ENCODE measurements at places on chromosomes 4 and X. TPM values are rescaled to one million over a fixed set of nuclear protein-coding genes. Genes with fewer than 3 reads are reported as not detected.

DNA sequence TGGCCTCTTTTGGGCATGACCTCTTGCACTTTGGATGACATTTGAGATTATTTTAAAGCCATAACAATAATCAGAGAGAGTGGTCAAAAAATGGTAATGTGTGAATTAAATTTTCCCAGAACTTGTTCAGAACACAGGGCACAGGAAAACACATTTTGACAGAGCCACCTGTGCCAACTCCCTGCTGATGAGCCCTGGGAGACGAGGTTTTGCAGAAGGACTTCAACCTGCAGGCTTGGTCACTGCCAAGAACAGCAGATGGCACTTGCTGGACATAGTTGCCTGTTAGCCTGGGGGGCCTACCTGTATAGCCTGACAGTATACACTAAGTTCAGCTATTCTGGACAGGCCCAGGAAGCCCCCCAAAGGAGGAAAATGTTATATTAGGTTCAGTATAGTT is 277.8 kb upstream of the EMCN start:
- no peak for DNase-seq

DNA sequence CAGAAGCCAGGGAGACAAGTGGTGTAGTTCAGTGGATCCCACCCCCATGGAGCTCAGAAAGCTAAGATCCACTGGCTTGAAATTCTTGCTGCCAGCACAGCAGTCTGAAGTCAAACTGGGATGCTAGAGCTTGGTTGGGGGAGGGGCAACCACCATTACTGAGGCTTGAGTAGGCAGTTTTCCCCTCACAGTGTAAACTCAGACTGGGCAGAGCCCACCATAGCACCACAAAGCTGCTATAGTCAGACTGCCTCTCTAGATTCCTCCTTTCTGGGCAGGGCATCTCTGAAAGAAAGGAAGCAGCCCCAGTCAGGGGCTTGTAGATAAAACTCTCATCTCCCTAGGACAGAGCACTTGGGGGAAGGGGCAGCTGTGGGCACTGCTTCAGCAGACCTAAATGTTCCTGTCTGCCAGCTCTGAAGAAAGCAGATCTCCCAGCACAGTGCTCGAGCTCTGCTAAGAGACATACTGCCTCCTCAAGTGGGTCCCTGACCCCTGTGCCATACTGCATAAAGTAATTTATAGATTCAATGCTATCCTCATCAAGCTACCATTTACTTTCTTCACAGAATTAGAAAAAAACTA is 163.2 kb downstream of the HHIP start:
- DNase-seq, result no peak

GRCh38 chr4:1242506-1243450 is 6.2 kb downstream of the CTBP1 start:
- no peak for DNase-seq

GRCh38 chrX:147570483-147570882 is 341.2 kb upstream of the FMR1 start:
- DNase-seq, result no peak

- no peak for DNase-seq
These were observed 123.0 kb upstream of the PUDP start for GRCh38 chrX:7270933-7271332.

GRCh38 chrX:126770179-126770578 is 49.4 kb upstream of the PRR32 start:
- DNase-seq, result peak; percentile 12

- no peak for DNase-seq
These were observed 481.3 kb upstream of the ADGRL3 start for GRCh38 chr4:60718874-60719273.

GRCh38 chr4:138702190-138702824 is 313.3 kb upstream of the NOCT start:
- no peak for DNase-seq

DNA sequence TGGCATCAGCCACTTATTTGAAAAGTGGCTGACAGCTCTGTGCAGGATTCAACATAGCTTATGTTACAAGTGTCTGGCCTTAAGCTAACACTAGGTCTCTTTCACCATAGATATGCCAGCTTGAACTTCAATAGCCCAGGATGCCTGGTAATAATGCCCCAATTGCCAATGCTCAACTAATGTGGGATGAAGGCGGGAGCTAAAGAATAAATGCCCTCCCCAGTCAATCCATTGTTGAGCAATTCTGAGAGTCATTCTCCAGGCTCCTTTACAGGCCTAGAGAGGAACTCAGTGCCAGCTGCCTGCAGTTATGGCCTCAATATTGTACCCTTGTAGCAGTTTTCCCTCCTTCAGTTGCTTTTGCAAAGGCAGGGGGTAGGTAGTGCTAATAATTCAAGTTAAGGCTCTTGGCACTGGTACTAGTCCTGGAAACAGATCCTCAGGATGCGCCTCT is 460.2 kb downstream of the GABRG1 start:
- no peak for DNase-seq

DNA sequence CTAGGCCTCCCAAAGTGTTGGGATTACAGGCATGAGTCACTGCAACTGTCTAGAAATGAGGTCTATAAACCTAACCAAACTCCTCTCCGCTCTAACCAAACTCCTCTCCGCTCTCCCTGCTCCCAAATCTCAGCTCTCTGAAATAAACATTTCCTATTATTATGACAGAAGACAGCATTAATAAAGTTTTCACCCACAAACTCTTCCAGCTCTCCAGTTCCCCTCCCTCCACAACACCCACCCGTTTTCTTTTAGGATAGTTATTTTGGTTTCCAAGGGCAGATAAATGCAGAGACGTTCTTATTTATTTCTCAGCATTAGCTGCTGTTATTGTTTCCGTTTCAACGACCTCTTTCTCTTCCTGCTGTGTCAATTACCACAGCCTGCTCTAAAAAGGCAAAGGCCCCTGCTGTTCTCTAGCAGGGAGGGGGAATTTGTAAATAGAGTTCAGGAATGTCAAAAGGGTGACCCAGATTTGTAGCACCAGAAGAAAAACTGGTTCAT is 13.3 kb upstream of the SCD5 start:
- no peak for DNase-seq

- no peak for DNase-seq
These were observed 102.3 kb upstream of the MAB21L2 start for GRCh38 chr4:150479657-150480056.

- DNase-seq, result no peak
These were observed 124.5 kb downstream of the NPNT start for GRCh38 chr4:106019771-106020170.

GRCh38 chrX:111100191-111100590 is 4.2 kb downstream of the PAK3 start:
- DNase-seq, result peak; percentile 48

GRCh38 chr4:26558166-26558895 is 25.6 kb upstream of the TBC1D19 start:
- no peak for DNase-seq

GRCh38 chr4:188177997-188178675 is 38.9 kb downstream of the TRIML1 start:
- DNase-seq, result no peak

Gene IL2
- not detected for total RNA-seq

Gene KIAA1210
- not detected for total RNA-seq

Gene CCSER1
- 11.9 TPM for total RNA-seq

Gene GPC4
- total RNA-seq, result 21.1 TPM

All from neural crest cell (in vitro differentiated cells).